ENCODE measurements at places on chromosomes 1 and 21. TPM values are rescaled to one million over a fixed set of nuclear protein-coding genes. Genes with fewer than 3 reads are reported as not detected.

Gene ZNF648
- total RNA-seq, result 0.53 TPM

Gene SF3B4
- total RNA-seq, result 32.7 TPM

Gene CSMD2
- total RNA-seq, result 1.5 TPM

Gene EEIG2
- 32.3 TPM for total RNA-seq

Gene WDR4
- 13.0 TPM for total RNA-seq

Gene LCE1D
- total RNA-seq, result not detected

Gene UTS2
- total RNA-seq, result not detected

Gene AHCTF1
- 46.4 TPM for total RNA-seq

Gene SLC50A1
- total RNA-seq, result 20.8 TPM

Gene MYCL
- total RNA-seq, result 2.5 TPM

- peak; percentile 46 for DNase-seq
Observed at GRCh38 chr1:201213106-201213770, 22.6 kb downstream of the IGFN1 start.

GRCh38 chr21:31252611-31253010, 91.5 kb downstream of the TIAM1 start:
- no peak for DNase-seq

DNA sequence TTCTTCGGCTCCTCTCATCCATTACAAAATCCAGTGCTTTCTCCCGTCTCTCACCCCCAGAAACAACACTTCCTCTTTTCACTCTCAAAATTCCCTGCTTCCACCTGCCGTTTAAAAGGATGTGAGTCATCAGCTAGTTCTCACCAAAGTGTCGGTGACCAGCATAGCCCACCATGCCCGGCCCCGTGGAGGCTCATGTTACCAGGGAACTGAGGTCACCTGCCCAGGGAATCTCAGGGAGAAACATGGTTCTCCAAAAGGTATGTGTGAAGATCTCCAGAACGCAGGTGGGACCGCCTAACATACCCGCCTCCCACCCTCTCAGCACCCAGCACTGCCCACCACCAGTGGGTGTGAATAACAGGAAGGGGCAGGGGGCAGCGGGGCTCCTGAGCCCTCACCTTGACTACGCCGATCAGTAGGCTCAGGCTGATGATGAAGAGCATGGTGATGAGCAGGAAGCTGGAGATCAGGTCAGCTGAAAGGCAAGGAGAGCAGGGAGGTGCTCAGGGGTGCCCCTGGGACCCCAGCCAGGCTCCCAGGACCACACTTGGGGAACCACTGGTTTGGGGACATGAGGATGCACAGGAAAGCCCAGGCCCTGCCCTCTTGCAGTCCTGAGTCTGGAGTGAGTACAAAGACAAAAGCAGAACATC, 16.2 kb downstream of the LAPTM5 start:
- DNase-seq, result no peak

- DNase-seq, result no peak
Observed at GRCh38 chr1:79811173-79811572, 804.6 kb upstream of the ADGRL4 start.

- no peak for DNase-seq
Observed at GRCh38 chr1:234621657-234622335, 11.8 kb upstream of the IRF2BP2 start.

DNA sequence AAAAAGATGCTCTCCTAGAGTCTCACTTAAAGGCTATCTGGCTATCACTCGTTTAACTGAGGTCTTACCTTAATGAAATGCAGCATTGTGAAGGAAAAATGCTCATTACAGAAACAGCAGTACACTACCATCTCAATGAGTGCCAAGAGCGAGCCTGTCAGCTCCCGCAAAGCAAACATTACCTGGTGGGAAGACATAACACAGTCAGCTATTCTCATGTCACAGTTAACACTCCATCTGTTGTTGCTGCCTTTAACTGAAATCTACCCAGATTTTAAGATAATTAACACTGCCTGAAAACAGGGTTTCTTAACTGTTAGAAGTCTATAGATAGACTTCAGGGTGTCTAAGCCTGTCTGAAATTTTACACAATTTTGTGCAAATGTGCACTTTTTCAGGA, 39.1 kb downstream of the PCSK9 start:
- DNase-seq, result no peak

- DNase-seq, result no peak
Observed at GRCh38 chr1:71587961-71588360, 507.1 kb upstream of the ZRANB2 start.

- DNase-seq, result no peak
Observed at GRCh38 chr21:25582888-25583287, 24.4 kb downstream of the MRPL39 start.

DNA sequence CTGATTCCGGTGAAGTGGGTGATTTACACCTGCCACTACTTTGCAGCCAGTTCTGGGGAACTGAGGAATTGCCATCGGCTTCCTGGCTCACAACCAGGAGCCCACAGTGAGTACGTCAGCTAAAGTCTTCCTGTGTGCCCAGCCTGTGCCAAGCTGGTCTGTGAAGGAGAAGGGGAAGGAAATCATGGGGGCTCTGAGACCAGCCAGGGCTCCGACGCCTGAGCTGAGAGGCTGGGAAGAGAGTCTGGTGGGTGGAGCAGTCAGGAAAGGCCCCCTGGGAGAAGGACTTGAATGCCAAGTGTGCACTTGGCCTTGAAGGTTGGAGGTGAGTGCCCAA, 1.2 kb downstream of the LURAP1 start:
- no peak for DNase-seq

- no peak for DNase-seq
Observed at GRCh38 chr1:89125913-89126580, at the start of gene GBP2. GBP2 (minus strand) TSS chr1:89126114; CDS start chr1:89121966, 4,148 bp downstream.

DNA sequence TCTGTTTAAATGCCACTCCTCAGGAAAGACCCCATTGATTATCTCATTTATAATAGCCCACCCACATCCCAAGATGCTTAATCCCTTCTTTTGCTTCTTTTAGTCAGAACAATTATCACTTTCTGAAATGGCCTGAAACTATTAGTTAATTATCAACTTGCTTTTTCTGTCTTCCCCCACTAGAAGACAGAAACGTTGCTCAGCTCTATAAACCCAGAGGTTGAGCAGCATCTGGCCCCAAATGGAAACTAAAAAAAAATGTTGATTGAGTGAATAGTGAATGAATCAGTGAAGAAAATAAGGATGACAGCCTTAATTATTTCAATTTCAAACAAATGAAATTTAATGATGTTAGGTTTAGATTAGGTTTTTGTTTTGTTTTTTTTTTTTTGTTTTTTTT, 38.2 kb upstream of the PIGC start:
- no peak for DNase-seq

GRCh38 chr1:3594706-3595377, 16.5 kb downstream of the MEGF6 start:
- DNase-seq, result no peak

DNA sequence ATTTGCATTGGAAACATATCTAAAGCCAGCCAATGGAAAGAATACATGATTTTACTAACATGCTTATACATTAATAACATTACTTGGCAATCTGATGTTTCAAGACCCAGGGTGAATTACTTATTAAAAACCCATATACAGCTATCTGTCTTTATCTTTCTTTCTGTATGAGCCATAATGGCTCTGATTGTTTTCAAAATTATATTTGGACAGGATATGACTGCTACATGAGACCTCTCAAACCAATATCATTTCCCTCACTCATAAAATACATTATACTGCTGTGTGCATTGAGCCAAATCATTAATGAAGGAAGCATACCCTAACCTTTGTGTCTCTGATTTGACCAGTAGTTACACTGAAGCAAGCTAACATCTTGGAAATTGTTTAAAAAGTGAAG, 205.9 kb upstream of the DPYD start:
- DNase-seq, result no peak

DNA sequence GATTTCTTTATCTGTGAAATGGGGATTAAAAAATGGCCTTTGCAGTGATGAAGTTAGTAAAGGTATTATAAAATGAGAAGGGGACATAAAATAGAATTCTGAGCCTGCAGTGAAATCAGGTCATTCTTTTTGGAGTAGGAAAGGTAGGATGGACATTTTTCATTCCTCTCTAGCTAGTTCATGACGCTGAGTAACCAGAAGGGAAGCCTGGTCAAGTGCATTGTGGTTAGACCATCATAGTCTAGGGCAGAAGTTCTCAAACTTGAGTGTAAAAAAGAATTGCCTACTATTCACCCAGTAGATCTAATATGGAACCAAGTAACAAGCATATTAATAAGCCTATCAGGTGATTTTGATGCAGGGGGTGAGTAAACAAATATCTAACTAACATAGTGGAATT, 50.8 kb downstream of the TGFB2 start:
- no peak for DNase-seq

DNA sequence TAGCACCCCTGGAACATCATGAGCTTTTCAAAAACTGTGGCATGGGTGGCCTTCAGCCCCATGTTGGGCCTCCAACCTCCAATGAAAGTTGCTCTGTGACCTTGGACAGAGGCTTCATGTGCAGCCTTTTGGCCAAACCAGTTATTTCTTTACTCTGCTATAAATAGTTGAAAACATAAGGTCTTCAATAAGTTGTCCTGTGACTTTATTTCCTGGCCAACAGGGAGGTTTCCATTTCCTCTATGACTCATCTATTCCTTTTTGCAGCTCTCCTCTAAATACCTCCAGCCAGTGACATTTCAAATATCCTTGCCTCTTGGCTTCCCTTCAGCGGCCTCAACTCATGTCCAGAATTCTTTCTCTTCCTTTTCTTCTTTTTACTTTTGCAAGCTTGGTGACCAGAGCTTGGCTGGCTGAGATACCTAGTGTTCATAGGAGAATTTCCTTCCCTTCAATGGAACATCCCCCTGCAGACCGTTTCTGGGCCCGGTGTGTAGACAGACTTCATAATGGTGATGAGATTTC, 22.7 kb upstream of the TRIM67 start:
- no peak for DNase-seq

DNA sequence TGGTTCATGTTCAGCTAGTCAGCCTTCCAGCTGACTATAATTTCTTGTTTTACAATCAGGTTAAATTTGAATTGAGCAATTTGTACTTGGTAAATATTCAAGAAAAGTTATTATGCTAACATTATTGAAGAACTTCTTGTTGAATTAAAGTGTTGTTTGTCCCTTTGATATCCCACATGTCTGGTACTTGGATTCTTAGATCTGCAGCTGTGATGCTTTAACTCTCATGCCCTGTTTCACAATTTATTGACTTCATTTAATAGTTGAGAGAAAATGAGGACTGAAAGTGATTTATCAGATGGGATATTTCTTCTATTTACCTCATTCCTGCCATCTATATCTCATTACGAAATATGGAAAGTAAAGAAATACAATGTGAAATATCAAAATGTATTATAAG, 92.8 kb downstream of the FASLG start:
- no peak for DNase-seq

DNA sequence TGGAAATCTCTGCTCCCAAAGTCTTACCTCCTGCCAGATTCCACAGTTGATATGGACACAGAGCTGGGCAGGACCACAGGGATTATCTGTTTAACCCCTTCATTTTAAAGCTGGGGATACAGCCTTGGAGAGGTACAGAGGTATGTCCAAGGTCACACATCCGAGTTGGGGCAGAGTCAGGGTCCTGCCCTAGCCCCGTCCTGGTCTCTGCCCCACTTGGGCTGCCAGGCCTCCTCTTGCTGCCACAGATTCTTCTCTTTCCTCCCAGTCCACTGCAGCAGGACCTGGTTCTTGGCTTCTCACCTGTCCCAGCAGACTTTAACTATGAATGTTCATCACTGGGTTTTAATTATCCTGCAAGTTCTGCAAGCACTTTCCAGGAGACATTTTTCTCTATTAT, 258.3 kb downstream of the MATN1 start:
- peak; percentile 10 for DNase-seq

- DNase-seq, result no peak
Observed at GRCh38 chr1:44660176-44660575, 14.1 kb downstream of the TMEM53 start.

DNA sequence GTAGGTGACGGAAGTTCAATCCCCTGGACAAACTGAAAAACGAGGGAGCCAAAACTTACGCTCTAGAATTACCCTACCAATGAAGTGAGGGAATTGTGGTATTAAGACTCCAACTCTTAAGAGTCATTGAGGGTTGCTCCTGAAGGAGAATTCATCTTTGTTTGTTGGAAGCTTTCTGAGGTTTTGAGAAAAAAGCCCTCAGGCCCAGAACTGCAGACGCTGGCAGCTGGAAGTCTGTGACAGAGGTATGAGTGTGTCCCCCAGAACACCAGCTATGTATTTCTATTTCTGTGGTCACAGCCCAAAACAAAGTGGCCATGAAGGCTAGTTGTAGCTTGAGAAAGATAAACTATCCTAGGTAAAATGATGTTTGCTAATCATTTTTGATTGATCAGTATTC, 438.8 kb upstream of the B3GALT2 start:
- DNase-seq, result no peak

All from sciatic nerve (tissue), 2 donors.